AML-193 (cell line): ENCODE measurements at places on chromosomes 11 and 22.

DNA sequence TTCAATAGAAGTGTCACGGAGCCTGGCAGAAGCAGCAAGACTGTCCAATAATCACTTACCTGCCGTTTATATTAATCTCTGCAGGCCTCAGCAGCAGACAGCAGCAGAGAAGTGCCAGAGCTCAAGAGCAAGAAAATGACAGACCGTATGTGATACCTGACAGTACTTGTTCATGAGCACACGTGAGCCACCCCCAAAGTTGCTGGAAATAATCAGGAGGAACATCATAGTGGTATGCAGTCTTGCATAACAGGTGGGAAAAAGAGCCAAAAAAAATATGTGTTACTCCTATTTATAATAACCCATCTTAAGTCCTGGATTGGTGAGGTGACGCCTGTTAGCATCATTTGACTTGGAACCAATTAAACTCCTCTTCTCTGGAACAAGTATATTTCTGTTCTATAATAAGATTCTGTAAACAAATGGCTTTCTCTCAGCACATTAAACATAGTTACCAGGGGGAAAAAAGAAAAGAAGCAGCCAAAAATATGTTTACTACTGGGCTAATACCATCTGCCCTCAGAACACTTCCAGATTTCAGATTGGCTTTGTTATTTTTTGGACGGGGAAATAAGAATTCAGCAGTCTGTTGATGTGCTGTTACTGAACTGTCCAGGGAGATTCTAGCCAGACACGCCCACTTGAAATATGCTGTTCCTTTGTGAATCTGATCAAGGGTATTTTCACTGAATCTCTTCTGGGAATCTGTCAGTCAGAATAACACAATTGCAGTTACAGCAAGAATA is 7.9 kb upstream of the SLN start:
- DNase-seq, result no peak

DNA sequence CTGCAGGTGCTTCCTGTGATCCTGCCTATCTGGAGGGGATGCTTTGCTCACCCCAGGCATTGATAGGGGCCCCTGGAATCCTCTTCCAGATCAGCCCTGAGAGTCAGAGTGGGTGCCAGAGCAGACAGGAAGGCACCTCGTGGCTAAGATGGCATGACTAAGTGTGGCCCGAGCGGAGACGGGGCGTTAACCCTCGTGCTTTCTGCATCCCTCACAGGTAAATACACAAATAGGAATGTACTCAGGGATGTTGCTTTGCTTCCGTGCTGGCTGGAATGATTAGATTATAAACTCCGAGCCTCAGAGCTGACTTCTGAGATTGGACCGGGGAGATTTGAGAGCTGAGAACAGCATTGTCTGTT is 312.7 kb upstream of the B3GAT1 start:
- DNase-seq, result no peak

DNA sequence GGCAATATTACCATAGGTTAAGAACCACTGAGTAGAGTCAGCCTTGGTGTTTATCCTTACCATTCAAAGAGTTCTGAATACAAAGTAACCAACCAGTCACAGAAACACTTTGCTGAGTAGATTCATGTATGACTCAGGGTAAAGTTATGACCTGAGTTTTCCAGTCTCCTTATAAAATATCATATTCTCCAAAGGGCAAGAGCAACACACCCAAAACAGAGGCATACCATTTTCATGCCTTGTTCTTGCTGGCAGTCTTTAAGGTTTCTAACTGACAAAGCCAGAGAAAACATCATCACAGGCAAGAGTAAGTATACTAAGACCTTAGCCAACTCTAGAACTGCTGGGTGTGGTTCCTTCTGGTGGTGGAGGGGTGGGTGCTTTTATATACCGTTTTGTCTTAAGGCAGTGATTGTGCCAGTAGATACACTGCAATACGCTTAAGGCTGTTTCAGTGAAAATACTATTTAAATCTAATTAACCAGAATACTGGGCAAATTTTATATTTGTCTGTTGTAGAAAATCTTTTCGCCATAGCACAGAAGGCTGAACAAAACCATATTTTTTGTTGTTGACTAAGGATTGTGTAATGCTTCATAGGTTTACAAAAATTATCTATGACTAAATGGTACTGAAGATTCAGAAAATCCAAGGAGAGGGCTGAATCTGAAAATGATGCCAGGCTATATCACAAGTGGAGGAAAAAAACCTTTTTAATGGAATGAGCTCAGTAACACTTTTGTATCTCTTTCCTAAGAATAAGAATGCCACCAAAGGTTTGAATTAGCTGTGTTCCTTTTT is 3.0 kb downstream of the ATL3 start:
- no peak for DNase-seq

DNA sequence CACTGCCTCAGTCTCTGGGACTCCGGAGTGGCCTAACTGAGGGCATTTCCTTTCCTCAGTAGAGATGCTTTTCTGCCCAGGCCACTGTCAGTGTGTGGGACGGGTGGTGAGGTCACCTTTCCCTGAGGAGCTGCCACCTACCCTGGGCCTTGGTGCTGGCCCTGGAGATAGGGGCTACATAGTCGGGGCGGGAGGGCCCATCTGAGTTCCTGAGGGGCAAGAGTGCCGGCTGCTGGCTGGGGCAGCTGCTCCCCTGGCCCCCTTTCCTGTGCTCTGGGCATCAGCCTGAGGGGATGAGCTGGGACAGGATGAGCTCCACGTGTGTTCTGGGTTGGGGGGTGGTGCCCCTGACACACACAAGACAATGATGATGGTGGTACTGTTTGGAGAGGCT is 5.4 kb downstream of the KCNC1 start:
- DNase-seq, result no peak

- DNase-seq, result no peak
These were observed 24.1 kb downstream of the DCPS start for GRCh38 chr11:126328001-126328390.
